ENCODE measurements at places on chromosomes 6 and 20.

DNA sequence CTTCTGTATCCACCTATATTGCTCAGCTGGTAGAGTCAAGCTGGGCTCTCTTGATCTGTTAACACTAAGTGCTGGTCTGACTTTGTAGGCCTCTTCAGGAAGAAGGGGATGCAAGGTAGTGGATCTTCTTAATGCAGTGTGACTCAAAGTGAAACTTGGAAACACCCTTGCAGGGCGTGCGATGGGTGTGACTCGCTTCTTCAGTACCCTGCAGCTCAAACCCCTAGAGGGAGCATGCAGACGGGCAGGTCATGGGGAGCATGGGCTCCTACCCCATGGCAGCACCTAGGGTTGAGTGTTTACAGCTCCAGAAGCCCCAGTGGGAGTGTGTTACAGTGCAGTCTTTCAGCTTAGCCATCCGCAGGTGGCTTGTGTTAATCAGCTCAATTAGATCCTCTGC lies 757 bp upstream of the SAMD3 start:
- no peaks in the 10 kb centered on the region for H3K27me3 ChIP-seq
- no peak for DNase-seq
- no peak overlapping the region for H3K4me3 ChIP-seq
- H3K36me3 ChIP-seq, result no peaks in the 10 kb centered on the region
- no peaks in the 10 kb centered on the region for H3K4me1 ChIP-seq
- H3K27ac ChIP-seq, result no peak overlapping the region

GRCh38 chr20:51284176-51284575 lies 258.3 kb downstream of the NFATC2 start:
- DNase-seq, result no peak
- H3K27me3 ChIP-seq, result peaks cover 34% of the 10 kb centered on the region
- no peaks in the 10 kb centered on the region for H3K36me3 ChIP-seq
- no peak overlapping the region for H3K4me3 ChIP-seq
- H3K27ac ChIP-seq, result no peak overlapping the region
- H3K4me1 ChIP-seq, result no peaks in the 10 kb centered on the region

GRCh38 chr6:67248077-67248476 lies 1387.0 kb upstream of the ADGRB3 start:
- no peak overlapping the region for H3K4me3 ChIP-seq
- H3K36me3 ChIP-seq, result no peaks in the 10 kb centered on the region
- no peaks in the 10 kb centered on the region for H3K4me1 ChIP-seq
- H3K27me3 ChIP-seq, result no peaks in the 10 kb centered on the region
- H3K27ac ChIP-seq, result no peak overlapping the region

DNA sequence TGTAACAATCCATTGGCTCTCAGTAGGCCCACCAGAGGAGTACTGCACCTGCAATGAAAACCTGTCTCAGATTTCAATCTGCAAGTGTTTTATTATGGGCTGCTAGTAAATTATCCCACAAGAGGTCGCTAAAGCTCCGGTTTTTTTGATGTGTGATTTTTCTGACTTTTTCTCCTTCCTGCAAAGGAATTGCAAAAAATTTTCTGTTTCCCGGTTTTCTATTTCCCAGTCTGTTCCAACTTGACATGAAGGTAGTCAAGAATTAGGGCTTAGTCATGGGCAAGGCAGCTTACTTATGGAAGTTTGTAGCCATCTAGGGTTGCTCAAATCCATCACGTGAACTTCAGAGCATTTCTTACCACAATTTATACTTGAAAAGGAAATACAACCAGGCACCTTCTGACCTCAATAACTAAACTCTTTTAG lies 38.5 kb upstream of the AHI1 start:
- H3K27me3 ChIP-seq, result no peaks in the 10 kb centered on the region
- peaks cover 38% of the 10 kb centered on the region for H3K4me1 ChIP-seq
- H3K36me3 ChIP-seq, result no peaks in the 10 kb centered on the region
- H3K27ac ChIP-seq, result peak overlapping the region; percentile 82
- DNase-seq, result peak; percentile 63

GRCh38 chr6:23728707-23729106 lies 397.3 kb upstream of the NRSN1 start:
- no peaks in the 10 kb centered on the region for H3K4me1 ChIP-seq
- H3K27me3 ChIP-seq, result no peaks in the 10 kb centered on the region
- no peak overlapping the region for H3K27ac ChIP-seq
- DNase-seq, result peak; percentile 11
- H3K36me3 ChIP-seq, result no peaks in the 10 kb centered on the region
